Suprapubic skin (tissue), 4 donors: ENCODE measurements at places on chromosomes 6 and 20.
A peak's percentile ranks its signal among the peaks of the same experiment; 100 is the strongest.

DNA sequence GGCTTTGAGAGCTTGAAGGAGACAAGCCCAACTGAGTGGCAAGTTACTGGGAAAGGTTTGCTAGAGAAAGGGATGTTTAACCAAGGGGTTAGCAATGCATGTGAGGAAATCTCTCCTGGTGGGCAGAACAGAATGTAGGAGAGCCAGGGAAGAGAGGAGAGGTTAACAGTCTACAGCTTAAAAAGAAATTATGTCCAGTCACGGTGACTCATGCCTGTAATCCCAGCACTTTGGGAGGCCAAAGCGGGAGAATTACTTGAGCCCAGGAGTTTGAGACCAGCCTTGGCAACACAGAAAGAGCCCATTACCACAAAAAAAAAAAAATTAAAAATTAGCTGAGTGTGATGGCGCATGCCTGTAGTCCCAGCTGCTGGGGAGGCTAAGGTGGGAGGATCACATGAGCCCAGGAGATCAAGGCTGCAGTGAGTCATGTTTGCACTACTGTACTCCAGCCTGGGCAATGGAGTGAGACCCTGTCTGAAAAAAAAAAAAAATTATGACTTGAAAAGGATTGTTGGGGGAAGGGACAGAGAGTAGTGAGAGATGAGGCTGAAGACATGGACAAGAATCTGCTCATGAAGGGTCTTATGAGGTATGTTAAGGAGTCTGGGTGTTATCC is 264.9 kb downstream of the TBC1D7 start:
- no peaks in the 10 kb centered on the region for H3K4me1 ChIP-seq
- H3K36me3 ChIP-seq = no peaks in the 10 kb centered on the region
- no peak for DNase-seq
- no peaks in the 10 kb centered on the region for H3K27me3 ChIP-seq
- no peak overlapping the region for H3K27ac ChIP-seq

DNA sequence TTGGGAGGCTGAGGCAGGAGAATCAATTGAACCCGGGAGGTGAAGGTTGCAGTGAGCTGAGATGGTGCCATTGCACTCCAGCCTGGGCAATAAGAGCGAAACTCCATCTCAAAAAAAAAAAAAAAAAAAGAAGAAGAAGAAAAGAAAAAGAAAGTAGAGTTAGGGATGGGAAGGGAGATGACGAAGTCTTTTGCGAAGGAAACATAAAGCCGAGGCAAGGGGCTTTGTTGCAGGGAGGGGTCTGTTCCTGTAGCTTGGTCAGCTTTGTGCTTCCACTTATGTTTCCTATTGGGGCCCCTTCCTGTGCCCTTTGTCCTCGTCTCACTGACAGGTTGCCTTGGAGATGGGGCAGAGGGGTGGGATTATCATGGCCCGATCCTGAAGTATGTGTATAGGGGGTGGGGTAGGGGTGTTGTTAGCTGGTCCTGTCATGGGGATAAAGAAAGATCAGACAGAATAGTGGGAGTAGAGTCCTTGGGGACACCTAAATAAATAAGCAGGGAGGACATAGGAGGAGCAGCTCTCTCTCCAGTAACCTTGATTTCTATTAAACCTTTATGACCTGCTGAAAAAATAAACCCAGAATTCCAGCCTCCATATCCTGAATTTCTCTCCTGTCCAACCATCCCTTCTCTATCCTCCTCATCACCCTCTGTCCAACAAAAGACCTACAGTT is 1.1 kb upstream of the CLIC1 start:
- H3K36me3 ChIP-seq = peaks cover 22% of the 10 kb centered on the region
- H3K4me1 ChIP-seq = peaks cover 69% of the 10 kb centered on the region
- H3K27me3 ChIP-seq = no peaks in the 10 kb centered on the region
- peak overlapping the region; percentile 89 for H3K27ac ChIP-seq

- DNase-seq = no peak
- H3K4me3 ChIP-seq = no peak overlapping the region
Measured at GRCh38 chr6:153368131-153368530, 237.0 kb upstream of the RGS17 start.

DNA sequence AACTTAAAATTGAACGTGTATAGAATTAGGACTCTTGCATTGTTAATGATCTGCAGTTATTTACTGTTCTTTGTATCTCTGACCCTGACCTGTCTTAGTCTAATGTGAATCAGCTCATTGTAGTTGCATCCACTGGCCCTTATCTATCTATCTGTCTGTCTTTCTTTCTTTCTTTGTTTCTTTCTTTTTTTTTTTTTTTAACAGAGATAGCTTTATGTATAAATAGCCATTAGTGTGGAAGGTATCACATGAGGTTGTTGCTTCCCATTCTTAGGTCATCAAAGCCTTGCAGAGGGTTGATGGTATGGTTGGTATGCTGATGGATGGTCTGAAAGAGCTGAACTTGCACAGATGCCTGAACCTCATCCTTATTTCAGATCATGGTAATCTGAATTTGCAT is 59.9 kb downstream of the ENPP1 start:
- no peak for DNase-seq
- H3K4me1 ChIP-seq = no peaks in the 10 kb centered on the region
- H3K36me3 ChIP-seq = no peaks in the 10 kb centered on the region
- no peak overlapping the region for H3K27ac ChIP-seq
- H3K27me3 ChIP-seq = no peaks in the 10 kb centered on the region

DNA sequence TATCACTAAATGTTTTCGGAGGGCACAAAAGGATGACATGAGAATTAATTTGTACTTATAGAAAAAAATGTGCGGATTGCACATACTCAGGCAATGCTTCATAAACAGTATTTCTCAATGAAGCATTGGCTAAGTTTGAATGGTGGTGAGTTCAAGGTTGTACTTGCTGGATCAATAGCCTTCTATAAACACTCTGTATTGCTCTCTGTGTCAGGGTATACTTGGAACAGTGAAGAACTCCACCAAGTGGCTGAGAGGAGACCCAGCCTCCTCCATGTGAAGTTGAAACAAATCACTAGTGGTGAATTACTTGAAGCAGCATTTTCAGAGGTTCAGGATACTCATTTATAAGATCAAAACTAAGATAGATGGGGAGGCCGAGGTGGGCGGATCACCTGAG is 360.6 kb downstream of the RIMS1 start:
- H3K4me3 ChIP-seq = no peak overlapping the region
- H3K36me3 ChIP-seq = no peaks in the 10 kb centered on the region
- no peak overlapping the region for H3K27ac ChIP-seq
- DNase-seq = no peak

DNA sequence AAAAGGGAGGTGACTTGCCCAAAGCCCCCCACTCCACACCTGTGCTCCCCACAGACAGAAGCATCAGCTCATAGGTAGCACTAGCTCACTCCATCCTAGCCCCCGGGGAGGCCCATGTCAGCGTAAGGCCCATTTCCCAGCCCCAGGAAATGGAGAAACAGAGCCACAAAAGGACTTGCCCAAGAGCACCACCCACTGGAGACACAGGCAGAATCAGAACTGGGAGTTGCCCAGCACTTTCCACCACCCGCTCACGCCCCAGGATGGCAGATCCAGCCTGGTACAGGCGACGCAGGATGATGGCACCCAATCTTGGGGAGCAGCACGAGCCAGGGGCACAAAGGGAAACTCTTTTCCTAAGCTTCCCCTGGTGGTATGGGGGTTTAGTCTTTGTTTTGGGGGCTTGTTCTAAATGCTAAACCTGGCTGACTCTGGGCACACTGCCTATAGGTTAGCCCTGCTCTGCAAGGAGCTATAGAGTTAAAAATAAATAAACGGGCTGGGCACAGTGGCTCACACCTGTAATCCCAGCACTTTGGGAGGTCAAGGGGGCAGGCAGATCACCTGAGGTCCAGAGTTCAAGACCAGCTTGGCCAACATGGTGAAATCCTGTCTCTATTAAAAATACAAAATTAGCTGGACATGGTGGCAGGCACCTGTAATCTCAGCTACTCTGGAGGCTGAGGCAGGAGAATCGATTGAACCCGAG is 11.8 kb downstream of the C20orf203 start:
- DNase-seq = no peak
- no peak overlapping the region for H3K27ac ChIP-seq
- H3K4me3 ChIP-seq = no peak overlapping the region
- H3K4me1 ChIP-seq = peaks cover 4% of the 10 kb centered on the region
- no peaks in the 10 kb centered on the region for H3K27me3 ChIP-seq

- no peak for DNase-seq
- no peaks in the 10 kb centered on the region for H3K36me3 ChIP-seq
- H3K4me1 ChIP-seq = no peaks in the 10 kb centered on the region
Measured at GRCh38 chr20:23541330-23541729, 27.0 kb downstream of the CST9L start.

- H3K27ac ChIP-seq = no peak overlapping the region
- H3K27me3 ChIP-seq = no peaks in the 10 kb centered on the region
- H3K4me3 ChIP-seq = no peak overlapping the region
- H3K36me3 ChIP-seq = no peaks in the 10 kb centered on the region
- H3K4me1 ChIP-seq = no peaks in the 10 kb centered on the region
Measured at GRCh38 chr6:139904158-139904533, 529.7 kb upstream of the CITED2 start.

DNA sequence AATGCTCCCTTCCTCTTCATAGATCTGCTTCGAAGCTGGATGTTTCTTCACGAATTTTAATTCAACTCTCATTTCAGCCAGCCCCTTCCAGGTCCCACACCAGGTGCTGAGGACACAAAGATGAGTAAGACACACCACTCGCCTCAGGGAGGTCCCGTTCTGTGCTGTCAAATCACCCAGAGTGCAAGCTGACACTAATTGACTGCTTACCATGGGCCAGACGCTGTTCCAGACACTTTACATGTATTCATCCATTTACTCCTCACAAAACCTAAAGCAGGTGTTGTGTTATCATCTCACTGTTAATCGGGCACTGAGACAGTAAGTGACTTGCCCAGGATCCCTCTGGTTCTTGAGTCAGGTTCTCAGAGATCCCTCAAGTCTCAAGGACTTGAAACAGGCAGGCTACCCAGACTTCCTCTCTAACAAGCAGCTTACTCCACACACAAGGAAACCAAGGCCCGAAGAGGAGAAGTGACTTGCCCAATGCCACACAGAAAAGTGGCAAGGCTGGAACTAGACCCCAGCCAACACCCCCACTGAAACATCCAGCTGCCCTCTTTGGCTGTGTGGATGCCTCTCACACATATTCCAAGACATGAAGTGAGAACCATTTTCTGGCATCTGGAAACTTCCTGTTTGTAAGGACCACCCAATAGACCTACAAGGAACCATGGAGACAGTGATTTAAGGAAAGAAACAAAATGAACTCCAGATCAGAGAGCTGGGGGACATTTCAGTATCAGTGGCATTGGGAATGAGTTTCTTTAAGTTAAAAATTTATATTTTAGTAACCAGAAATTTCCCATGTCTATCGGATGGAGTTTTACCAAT is 174.5 kb downstream of the CDC5L start:
- no peak overlapping the region for H3K27ac ChIP-seq
- peaks cover 15% of the 10 kb centered on the region for H3K27me3 ChIP-seq
- no peaks in the 10 kb centered on the region for H3K36me3 ChIP-seq
- peaks cover 16% of the 10 kb centered on the region for H3K4me1 ChIP-seq
- DNase-seq = peak; percentile 31

GRCh38 chr6:73231986-73232391 is 6.7 kb upstream of the KHDC1L start:
- no peak overlapping the region for H3K4me3 ChIP-seq
- no peak overlapping the region for H3K27ac ChIP-seq
- H3K27me3 ChIP-seq = no peaks in the 10 kb centered on the region
- no peaks in the 10 kb centered on the region for H3K4me1 ChIP-seq

DNA sequence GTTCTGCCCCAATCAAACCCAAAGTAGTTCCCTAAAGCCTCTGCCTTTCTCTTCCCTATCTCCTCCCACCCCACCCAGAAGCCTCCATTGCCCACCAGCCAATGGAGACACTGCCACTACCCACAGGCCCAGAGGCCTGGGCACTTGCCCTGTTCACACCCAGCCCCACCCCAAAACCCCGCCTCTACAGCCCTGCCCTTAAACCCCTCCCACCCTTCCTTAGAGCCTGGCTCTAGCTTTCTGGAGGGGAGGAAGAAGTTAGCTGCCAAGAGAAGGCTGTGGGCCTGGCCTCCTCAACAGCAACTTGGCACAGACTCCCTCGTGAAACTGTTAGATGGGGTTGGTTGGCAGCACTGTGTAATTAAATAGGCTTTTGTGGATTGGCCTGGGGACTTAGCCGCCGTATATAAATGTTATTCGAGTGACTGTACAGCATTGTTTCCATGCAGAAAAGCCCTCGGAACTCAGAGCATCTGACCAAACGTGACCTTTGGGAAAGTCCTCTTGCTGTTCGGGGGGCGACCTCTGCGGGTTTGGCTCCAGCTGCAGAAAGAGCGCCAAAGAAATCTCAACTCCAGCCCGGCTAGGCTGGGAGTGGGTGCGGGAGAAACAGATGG is 31.4 kb downstream of the COL11A2 start:
- peaks cover 20% of the 10 kb centered on the region for H3K4me1 ChIP-seq
- no peaks in the 10 kb centered on the region for H3K27me3 ChIP-seq
- H3K4me3 ChIP-seq = peak overlapping the region; percentile 50
- H3K27ac ChIP-seq = peak overlapping the region; percentile 12
- DNase-seq = no peak

DNA sequence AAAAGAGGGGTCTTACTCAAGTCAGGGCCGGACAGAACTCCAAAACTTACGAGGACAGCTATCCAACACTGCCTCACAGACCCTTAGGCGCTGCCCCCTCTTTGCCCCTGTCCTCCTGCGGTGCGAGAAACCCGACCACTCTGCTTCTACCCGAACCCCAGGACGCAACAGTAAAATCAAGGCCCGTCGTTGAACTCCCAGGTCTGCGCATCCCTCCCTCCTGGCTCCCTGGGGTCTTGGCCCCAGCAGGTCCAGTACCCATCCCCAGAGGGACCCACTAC is 6.4 kb downstream of the OLIG3 start:
- DNase-seq = no peak
- H3K4me3 ChIP-seq = peak overlapping the region; percentile 40
- H3K27ac ChIP-seq = no peak overlapping the region
- peaks cover 100% of the 10 kb centered on the region for H3K27me3 ChIP-seq
- peaks cover 21% of the 10 kb centered on the region for H3K4me1 ChIP-seq
- H3K36me3 ChIP-seq = no peaks in the 10 kb centered on the region

DNA sequence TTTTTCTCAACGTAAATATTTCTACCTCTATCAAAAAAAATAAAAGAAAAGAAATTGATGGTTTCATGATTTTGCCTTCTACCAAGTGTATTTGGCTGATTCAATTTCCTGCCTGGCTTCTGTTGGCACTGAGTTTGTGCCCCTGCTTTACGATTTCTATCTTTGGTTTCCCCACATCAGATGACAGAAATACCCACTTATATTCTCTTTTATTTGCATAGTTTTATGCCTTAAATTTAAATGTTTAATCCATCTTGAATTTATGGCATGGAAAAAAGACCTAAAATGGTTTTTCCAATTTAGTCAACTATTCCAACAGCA is 34.3 kb downstream of the RNF24 start:
- peaks cover 14% of the 10 kb centered on the region for H3K4me1 ChIP-seq
- H3K4me3 ChIP-seq = peak overlapping the region; percentile 40
- peak overlapping the region; percentile 56 for H3K27ac ChIP-seq
- DNase-seq = no peak

- no peak for DNase-seq
- no peaks in the 10 kb centered on the region for H3K36me3 ChIP-seq
- H3K4me3 ChIP-seq = peak overlapping the region; percentile 17
- peak overlapping the region; percentile 96 for H3K27ac ChIP-seq
Measured at GRCh38 chr6:108592371-108593337, 31.9 kb downstream of the FOXO3 start.
